ENCODE measurements at places on chromosomes 7 and 10.

- DNase-seq, result no peak
These were observed 3.2 kb downstream of the DNAJB12 start for GRCh38 chr10:72351479-72351878.

GRCh38 chr7:86814661-86815379 is 171.1 kb downstream of the GRM3 start:
- DNase-seq, result no peak

DNA sequence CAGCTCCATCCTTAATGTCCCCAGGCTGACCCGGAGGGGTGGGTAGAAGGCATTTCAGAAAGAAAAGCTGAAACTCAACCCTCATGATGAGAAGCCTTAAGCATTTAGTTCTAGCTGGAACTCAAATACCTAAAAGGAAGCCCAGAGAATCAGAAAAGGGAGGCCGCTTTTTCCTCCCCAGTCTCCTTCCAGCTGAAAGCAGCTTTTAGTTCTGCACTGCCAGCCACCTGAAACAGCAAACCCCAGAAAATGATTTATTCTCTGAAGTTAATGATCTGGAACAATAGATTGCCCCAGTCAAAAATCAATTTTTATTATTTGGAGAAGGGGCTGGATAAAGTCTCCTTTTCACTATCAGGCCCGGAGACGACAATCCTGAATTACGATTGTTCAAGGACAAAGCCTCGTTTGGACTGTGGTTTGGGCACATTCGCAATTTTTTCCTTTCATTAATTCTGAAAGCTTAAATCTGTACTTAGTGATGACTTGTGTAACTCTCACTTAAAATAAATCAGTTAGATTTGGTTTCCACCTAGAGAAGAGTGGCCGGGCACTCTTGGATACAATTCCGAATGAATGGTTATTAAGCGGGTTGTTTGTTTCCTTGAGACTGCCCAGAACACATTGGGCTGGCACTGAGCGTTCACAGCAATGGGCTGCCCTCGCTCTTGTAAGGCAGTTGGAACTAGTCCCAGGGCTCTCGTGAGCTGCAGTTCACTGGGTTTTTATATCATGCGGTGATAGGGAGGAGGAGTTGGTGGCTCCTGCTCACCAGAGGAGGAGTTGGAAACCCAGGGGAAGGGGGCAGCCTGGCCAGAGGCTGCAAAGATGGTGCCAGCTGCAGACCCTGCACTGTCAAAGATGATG is 262.2 kb downstream of the CCSER2 start:
- DNase-seq, result no peak

DNA sequence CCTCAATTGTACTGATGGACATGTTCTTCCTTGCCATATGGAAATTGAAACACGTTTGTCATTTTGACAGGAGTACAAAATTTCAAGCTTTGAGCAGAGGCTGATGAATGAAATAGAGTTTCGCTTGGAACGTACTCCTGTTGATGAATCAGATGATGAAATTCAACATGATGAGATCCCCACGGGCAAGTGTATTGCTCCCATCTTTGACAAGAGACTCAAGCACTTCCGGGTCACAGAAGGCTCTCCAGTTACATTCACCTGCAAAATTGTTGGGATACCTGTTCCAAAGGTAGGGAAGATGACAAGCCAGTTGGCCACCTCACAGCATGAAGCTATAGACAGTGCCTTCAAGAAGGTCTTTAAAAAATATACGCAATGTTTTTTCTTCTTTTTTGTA is 43.1 kb downstream of the ATOH7 start:
- DNase-seq, result no peak

GRCh38 chr7:38280000-38280399 is 6.6 kb upstream of the TARP start:
- DNase-seq, result no peak

- no peak for DNase-seq
These were observed 89.5 kb upstream of the PIK3CG start for GRCh38 chr7:106775552-106775936.

- no peak for DNase-seq
These were observed at the start of gene ELFN1 for GRCh38 chr7:1669954-1670893. Gene ELFN1 (plus strand): TSS chr7:1670277. CDS start chr7:1744597, 74,320 bp downstream.

GRCh38 chr7:30824821-30825720 is 53.9 kb downstream of the MINDY4 start:
- DNase-seq, result no peak

GRCh38 chr7:26688936-26689506 is 175.4 kb downstream of the SKAP2 start:
- DNase-seq, result no peak

GRCh38 chr7:113197274-113197673 is 78.9 kb upstream of the SMIM30 start:
- no peak for DNase-seq

- DNase-seq, result no peak
These were observed 44.5 kb upstream of the ELMO1 start for GRCh38 chr7:37493123-37493522.

DNA sequence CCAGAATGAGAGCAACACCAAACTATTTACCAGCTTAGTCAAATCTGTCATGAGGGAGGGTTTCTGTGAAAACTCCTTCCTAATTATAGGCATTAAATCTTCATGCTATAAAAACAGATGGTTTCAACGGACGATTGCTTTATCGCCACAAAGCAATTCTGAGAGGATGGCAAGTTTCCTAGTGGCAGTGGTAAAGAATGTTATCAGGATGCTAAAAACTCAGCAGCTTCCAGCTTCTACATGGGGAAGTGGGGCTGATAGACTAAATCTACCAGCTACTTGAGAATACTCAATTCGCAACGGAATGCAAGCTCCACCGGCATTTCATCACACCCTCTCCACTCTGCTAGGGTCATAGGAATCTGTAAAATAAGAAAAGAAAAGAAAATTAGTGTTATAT is 41.8 kb downstream of the JCAD start:
- DNase-seq, result no peak

DNA sequence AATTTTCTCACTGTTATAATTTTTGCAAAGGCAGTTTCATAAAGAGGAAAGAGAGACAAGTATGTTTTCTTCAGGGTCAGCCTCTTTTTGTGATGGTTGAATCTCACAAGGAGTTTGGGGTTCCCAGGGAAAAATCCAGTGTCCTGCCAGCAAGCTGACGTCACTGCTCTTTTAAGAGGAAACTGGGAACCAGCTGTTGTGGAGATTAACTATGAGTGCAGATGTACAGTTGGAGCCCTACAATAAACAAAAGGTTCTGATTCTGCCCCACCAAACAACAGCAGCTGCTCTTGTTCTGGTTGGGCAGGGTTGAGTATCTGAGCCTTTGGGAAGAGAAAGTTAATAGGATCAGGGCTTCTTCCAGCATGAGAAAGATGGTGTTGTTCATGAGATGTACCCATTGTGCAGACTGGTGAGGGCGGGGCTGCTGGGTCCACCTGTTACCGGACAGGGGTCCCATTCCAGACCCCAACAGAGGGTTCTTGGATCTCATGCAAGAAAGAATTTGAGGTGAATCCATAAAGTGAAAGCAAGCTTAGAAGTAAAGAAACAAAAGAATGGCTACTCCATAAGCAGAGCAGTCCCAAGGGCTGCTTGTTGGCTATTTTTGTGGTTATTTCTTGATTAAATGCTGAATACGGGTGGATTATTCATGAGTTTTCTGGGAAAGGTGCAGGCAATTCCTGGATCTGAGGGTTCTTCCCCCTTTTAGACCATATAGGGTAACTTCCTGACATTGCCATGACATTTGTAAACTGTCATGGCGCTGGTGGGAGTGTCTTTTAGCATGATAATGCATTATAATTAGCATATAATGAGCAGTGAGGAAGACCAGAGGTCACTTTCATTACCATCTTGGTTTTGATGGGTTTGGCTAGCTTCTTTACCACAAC is 12.5 kb downstream of the PRF1 start:
- no peak for DNase-seq

GRCh38 chr10:116099023-116099420 is 174.0 kb downstream of the GFRA1 start:
- DNase-seq, result no peak

- no peak for DNase-seq
These were observed 132.9 kb downstream of the MBL2 start for GRCh38 chr10:52639652-52640051.

DNA sequence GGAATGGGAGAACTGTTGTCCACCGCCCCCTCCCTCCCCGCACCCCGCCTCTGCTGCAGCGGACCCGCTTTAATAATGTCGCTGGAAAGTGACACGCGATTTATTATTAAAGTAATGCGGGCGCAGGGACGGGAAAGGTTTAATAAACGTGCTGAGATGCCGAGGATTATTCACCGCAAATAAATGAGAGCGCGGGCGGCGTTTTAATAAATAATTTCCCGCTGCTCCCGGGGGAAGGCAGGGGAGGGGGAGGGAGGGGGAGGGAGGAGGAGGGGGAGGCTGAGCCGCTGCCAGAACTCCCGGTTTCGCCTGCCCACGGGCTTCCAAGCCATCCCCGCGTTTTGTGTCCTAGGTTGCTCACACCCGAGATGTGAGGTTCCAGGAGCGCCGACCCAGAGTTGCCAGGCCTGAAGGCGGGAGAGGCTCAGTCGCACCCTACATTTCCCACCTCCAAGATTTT is 5.1 kb downstream of the KAZALD1 start:
- DNase-seq, result peak; percentile 5

DNA sequence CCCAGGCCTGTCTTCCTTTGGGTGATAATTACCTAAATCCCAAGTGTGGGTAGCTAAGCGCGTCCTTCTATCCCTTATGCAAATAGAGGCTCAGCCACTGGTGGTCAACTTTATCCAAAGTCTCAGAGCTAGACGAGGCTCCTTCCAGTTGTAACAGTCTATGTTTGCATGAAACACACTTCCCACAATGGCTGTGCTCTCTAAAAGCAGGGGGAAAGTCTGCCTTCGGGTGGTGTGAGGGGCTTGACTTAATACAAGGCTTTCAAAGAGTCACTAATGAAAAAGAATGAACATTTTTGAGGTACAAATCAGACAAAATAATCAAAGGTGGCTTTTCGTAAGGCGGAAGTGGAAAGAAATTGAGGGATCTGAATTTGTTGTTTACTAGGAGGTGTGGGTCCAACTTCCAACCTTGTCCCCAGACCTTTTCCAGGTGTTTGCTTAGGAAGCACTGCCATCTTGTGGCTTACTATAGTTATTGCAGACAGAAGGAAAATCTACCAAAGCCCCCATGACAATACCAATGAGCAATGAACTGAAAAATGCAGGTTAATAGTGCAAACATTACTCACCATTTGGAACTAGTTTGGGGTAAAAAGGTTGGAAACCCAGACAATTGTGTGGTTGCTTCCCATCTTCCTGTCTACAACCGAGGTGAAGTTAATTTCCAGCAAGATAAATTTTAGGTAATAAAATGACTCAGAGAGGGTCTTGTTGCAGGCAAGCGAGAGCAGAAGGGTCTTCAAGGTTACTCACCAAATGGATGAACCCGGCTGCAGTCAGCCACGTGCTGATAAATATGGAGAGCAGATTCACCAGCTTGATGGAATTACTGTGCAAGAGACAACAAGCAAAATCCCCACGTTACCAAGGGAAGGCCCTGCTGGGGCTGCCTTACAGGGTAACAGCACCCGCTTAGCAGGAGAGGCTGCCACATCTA is 525.7 kb downstream of the KCNMA1 start:
- peak; percentile 12 for DNase-seq

DNA sequence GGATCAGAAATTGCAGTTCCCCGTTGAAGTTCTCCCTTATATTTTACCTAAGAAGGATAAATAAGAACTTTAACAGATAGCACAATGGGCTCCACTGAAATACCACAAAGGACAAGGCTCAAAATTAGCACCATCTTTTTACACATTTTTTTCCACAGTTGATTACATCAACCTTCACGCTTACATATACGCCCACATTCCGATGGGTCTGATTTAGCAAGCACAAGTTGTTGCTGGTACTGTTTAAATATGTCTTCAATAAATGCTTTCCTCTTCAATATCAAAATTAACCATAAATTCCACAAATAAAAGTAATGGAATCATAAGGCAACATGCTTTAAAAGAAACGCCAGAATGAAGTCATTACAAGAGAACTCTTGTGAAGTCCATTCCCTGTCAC is 79.5 kb downstream of the NEBL start:
- DNase-seq, result no peak

DNA sequence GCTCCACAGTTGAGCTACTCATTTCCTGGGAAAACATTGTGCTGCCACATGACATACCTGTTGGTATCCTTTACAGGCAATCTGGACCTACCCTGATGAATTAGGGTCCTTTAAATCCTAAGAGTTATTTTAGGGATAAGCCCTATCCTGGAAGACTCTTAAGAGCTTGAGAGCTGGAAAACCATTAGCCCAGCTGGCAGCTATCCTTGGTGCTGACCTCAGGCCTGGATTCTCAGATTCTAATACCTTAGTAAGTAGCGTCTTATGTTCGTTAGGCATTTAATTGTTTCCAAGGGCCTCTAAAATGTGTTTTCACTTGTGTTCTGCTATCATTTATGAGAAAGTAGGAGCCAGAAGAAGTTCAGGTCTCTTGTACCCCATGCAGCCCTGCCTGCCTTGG is 93.0 kb upstream of the SORCS3 start:
- DNase-seq, result no peak

DNA sequence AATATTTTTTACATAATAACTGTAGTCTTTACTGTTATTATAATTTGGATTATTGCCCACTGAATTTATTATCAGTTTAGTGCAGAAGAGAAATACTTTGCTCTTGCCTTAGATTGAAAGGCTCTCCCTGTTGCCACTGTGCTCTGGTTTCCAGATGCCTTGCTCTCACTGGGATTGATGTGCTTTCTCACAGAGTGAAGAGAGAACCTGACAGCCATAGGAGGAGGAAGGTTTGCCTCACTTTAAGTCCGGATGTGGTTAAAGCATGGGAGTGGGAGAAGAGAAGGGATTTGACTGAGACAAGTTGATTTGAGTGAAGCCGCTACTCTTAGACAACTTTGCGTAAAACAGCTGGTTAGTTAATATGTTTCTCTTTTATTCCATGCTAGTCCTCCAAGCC is 68.2 kb upstream of the RPA3 start:
- DNase-seq, result no peak

DNA sequence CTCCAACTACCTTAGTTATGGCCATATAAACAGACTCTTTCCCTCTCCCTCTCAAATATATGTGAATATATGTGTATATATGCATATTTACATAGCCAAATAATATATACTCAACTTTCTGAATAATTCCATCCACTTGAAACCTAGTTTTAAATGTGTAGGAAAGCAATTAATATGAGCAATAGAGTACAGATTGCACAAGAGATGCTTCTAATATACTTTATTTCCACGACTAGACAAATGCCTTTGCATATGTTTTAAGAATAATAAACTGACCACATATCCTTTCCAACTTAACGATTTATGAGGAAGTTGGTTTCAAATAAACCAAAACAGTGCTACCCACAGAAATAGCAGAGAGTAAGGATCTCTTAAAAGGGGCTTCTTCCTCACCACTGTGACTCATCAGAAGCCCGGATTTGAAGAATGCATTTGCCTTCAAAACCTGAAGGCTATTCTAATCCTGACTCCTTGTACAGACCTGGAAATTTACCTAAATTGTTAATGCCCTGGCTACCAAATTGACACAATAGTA is 266.3 kb downstream of the AHR start:
- no peak for DNase-seq

All from CD4-positive, alpha-beta T cell treated with Interleukin-17A for 1 hour (primary cell).